ENCODE measurements at places on chromosomes 4 and X. TPM values are rescaled to one million over a fixed set of nuclear protein-coding genes. Genes with fewer than 3 reads are reported as not detected.

GRCh38 chr4:30828264-30828926 lies 108.2 kb downstream of the PCDH7 start:
- H3K27ac ChIP-seq, result no peak overlapping the region
- DNase-seq, result no peak
- H3K4me1 ChIP-seq, result no peaks in the 10 kb centered on the region
- no peak overlapping the region for H3K4me3 ChIP-seq
- H3K36me3 ChIP-seq, result no peaks in the 10 kb centered on the region

DNA sequence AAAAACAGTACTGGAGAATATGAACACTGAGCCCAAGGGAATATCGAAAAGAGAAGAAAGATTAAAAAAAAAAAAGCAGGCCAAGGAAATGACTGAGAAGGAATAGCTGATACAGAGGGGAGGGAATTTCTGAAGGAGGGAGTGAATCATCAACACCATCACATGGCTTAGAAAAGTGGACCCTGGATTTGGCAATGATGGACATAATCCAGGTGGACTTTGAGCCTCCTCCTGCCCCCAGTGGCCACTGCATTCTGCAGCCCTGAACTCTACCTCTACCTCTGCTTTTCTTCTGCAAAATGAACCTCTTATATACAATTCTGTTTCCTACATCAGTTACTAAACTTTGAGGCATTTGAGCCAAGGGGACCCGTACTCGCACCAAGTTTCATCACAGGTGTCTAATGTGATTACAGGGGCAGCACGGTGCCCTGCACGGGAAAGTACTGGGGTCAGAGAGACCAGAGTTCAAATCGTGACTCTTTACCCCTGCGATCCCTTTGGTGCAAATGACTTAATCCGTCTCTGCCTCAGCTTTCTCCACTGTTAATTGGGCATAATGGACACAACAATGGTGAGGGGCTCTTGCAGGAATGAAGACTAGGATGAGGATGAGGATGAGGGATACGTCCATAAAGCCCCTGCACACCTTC lies 1.1 kb downstream of the OCIAD2 start:
- peaks cover 25% of the 10 kb centered on the region for H3K36me3 ChIP-seq
- H3K27ac ChIP-seq, result peak overlapping the region; percentile 78
- H3K4me1 ChIP-seq, result peaks cover 45% of the 10 kb centered on the region
- H3K27me3 ChIP-seq, result no peaks in the 10 kb centered on the region
- H3K4me3 ChIP-seq, result peak overlapping the region; percentile 84
- DNase-seq, result no peak

DNA sequence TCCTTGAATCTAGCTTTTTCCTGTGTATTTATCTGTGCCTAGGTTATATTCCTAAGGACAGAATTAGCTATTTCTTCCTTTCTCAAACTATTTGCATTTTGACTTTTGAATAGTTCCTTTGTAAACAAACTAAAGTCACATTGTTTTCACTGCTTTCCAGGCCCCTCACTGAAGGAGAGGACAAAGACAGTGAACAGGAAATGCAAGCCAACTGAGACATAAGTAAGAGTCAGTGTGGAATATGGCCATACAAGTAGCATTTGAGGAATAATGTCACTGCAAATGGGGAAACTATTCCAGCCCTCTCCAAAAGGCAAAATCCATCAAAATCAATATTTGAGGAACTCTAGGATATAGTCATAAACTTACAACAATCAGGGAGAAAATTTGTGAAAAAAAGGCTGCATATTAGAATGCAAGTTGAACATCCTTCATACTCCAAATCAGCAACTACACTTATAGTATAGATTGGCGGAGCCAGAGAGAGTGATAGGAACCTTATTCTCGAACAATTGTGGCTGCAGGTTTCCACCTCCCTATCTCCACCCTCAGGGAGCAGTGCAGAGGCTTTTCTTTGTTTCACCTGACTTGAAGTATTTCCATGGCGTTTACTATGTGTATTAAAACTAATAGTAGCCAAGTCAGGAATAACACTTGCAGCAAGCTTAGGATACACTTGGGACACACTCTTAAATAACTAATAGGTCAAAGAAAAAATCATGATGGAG lies 1110.4 kb upstream of the ADGRL3 start:
- no peaks in the 10 kb centered on the region for H3K27me3 ChIP-seq
- H3K4me1 ChIP-seq, result no peaks in the 10 kb centered on the region
- H3K4me3 ChIP-seq, result no peak overlapping the region
- no peak overlapping the region for H3K27ac ChIP-seq
- no peak for DNase-seq

- H3K27ac ChIP-seq, result no peak overlapping the region
- no peak overlapping the region for H3K4me3 ChIP-seq
- H3K27me3 ChIP-seq, result no peaks in the 10 kb centered on the region
These were observed 16.7 kb downstream of the BLOC1S4 start for GRCh38 chr4:6732441-6733357.

DNA sequence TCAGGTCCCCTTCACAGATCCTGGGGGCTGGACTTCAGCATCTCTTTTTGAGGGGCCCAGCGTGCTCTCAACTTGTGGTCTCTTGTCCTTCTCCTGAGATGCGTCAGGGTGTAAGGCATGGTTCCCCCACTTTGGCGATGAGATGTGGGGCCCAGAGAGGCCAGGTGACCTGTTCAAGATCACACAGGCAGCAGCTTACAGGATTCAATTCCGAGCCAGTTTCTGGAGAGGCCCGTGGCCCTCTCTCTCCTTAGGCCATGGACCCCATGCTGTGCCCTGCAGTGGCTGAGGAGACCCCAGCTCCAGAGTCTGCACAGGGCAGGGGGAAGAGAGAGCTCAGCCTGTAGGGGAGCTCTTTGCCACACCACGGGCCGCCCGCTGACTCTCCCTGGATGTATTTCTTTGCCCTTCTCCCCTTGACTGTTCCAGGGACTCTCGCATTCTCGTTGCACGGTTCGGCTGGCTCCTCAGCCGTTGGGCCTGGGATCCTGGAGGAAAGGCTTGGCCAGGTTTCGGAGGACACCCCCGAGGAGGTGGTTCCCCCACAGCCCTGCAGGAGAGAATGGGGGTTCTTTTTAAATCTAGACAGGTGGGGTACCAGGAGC lies 18.6 kb downstream of the NSG1 start:
- H3K27ac ChIP-seq, result no peak overlapping the region
- H3K27me3 ChIP-seq, result no peaks in the 10 kb centered on the region
- no peaks in the 10 kb centered on the region for H3K36me3 ChIP-seq
- DNase-seq, result no peak
- H3K4me1 ChIP-seq, result peaks cover 3% of the 10 kb centered on the region
- no peak overlapping the region for H3K4me3 ChIP-seq

GRCh38 chr4:65021149-65021548 lies 611.9 kb upstream of the TECRL start:
- DNase-seq, result no peak
- H3K4me1 ChIP-seq, result no peaks in the 10 kb centered on the region
- H3K36me3 ChIP-seq, result no peaks in the 10 kb centered on the region
- no peak overlapping the region for H3K27ac ChIP-seq
- no peaks in the 10 kb centered on the region for H3K27me3 ChIP-seq

DNA sequence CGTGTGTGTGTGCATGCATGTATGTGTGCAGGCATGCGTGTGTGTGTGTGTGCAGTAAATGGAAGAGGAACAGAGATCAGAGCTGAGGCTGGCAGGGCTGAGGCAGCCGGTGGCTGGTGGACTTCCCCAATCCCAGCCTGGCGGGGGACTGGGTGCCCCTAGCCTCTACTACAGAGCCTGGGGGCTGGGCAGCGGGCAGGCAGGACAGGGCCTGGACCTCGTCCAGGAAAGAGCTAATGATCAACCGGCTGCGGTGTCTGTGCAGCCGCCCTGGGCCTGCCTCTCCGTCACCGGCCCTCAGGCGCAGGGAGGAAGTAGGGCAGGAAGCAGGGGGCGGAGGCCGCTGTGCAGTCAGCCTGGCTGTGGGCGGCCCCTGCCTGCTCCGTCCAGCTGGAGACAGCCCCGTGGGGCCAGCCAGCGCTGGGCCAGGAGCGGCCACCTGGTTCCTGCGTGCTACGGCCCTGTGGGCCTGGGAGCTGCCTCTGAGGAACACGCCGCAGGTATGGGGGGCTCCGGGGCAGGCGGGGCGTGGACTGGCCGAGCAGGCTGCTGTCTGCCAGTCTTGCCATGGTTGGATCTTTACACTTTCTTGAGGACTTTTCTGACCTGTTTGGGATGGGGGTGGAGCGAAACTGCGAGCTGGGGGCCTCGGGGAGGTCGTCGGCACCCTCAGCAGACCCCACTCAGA lies at the start of gene SH3TC1:
Gene SH3TC1, plus strand, starts transcription at position 385 of the 688 bp plus-strand sequence. CDS start 5,905 bp downstream, outside the sequence.
- H3K36me3 ChIP-seq, result no peaks in the 10 kb centered on the region
- peak; percentile 79 for DNase-seq
- peak within 1 kb of the TSS; percentile 88 for H3K4me3 ChIP-seq
- peak within 1 kb of the TSS; percentile 75 for H3K27ac ChIP-seq

DNA sequence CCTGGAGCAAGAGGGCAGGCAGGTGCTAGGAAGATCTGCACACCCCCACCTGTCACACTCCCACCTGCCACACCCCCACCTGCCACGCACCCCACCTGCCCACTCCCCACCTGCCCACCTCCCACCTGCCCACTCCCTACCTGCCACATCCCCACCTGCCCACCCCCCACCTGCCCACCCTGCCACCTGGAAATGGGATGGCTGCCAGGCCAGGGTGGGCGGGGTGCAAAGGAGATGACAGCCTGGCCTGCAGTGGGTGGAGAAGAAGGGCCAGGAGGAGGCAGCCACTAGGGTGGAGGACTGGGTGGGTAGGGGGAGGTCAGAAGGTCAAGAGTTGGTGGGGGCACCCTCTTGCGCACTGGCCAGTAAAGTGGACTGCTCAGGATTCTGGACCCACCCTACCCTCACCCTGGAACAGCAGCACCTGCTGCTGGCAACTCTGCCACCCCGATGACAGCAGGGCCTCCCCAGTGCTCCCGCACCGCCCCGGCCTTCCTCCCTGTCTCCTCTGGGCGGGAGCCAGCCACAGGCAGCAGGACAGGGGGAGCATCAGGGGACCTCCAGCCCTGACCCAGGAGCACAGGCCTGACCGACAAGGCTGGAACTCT lies 66.8 kb upstream of the NKX1-1 start:
- H3K4me1 ChIP-seq, result no peaks in the 10 kb centered on the region
- H3K4me3 ChIP-seq, result no peak overlapping the region
- peaks cover 6% of the 10 kb centered on the region for H3K27me3 ChIP-seq
- no peaks in the 10 kb centered on the region for H3K36me3 ChIP-seq

GRCh38 chr4:174320494-174321199 lies 36.9 kb downstream of the CEP44 start:
- no peaks in the 10 kb centered on the region for H3K36me3 ChIP-seq
- no peaks in the 10 kb centered on the region for H3K4me1 ChIP-seq
- H3K4me3 ChIP-seq, result no peak overlapping the region
- DNase-seq, result no peak
- no peaks in the 10 kb centered on the region for H3K27me3 ChIP-seq

DNA sequence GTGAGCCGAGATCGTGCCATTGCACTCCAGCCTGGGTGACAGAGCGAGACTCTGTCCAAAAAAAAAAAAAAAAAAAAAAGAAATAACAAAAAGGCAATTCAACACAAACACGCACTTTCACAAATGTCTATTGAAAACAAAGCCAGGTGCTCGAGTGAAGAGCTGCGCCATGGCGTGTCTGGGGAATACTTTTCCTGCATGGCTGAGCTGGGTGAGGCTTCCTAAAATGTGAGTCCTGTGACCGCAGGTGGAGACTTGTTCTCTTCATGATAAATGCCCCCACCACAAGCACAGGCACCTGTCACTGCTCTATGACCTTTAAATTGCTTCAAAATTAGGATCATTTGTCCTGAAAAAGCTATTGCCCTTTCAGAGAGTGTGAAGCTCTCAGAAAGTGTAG lies 4.0 kb upstream of the ABLIM2 start:
- peaks cover under 1% of the 10 kb centered on the region for H3K27me3 ChIP-seq
- no peak for DNase-seq
- no peaks in the 10 kb centered on the region for H3K36me3 ChIP-seq
- peaks cover 11% of the 10 kb centered on the region for H3K4me1 ChIP-seq
- no peak overlapping the region for H3K27ac ChIP-seq

DNA sequence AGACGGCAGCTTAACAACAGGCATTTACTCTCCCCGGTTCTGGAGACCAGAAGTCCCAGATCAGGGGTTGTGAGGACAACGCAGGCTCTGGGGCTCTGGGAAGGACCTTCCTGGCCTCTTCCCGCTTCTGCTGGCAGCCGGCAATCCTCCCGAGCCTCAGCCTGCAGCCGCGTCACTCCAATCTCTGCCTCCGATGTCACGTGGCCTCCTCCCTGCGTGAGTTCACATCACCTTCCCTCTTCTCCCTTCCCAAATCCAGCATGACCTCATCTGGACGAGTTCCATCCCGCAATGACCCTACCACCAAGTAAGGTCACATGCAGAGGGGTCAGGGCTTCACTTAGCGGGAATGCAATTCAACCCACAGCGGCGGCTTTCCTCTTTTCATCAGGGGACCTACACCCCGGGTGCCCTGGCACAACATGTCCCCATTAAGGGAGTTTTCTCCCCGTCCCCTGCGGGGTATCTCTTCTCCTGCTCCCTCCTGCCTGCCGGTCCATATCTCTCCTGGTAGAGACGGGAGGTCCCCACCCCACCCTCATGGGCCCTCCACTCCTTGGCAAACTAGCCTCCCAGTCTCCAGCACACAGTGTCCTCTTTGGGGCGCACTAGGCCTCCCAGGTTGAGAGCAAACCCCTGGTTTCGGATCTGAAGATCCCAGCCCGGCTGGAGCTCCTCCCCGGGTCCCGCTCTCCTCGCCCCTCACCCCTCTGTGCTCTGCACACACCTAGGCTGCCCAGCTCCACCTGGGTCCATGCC lies 25.5 kb downstream of the ABLIM2 start:
- H3K27ac ChIP-seq, result no peak overlapping the region
- no peaks in the 10 kb centered on the region for H3K36me3 ChIP-seq
- no peak overlapping the region for H3K4me3 ChIP-seq
- no peaks in the 10 kb centered on the region for H3K27me3 ChIP-seq
- DNase-seq, result no peak

- H3K4me3 ChIP-seq, result no peak overlapping the region
- H3K36me3 ChIP-seq, result no peaks in the 10 kb centered on the region
- DNase-seq, result no peak
- H3K27ac ChIP-seq, result no peak overlapping the region
- no peaks in the 10 kb centered on the region for H3K4me1 ChIP-seq
These were observed 49.1 kb upstream of the DHRSX start for GRCh38 chrX:2549876-2550275.

GRCh38 chr4:96784336-96784735 lies 944.4 kb downstream of the PDHA2 start:
- H3K27me3 ChIP-seq, result no peaks in the 10 kb centered on the region
- no peak overlapping the region for H3K4me3 ChIP-seq
- no peak overlapping the region for H3K27ac ChIP-seq
- H3K4me1 ChIP-seq, result no peaks in the 10 kb centered on the region
- no peaks in the 10 kb centered on the region for H3K36me3 ChIP-seq

DNA sequence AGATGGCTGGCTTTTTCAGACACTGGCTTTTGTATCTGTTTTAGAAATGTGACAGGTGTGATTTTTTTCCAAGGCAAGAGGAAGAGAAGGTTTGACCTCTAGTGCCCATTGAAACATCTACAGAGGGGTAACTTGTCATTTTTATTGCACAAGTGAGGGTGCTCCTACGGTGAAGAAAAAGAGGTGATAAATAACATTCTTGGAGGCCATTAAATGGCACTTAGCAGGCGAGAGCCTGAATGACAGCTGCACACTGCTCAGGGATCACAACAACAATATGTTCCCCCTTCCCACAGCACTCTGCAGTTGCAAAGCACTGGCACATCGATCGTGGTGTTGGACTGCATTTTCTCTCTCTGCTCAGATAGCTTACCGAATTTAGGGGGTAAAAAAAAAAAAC lies 22.9 kb downstream of the FAM184B start:
- no peaks in the 10 kb centered on the region for H3K27me3 ChIP-seq
- H3K27ac ChIP-seq, result no peak overlapping the region
- no peaks in the 10 kb centered on the region for H3K36me3 ChIP-seq
- no peaks in the 10 kb centered on the region for H3K4me1 ChIP-seq
- DNase-seq, result no peak

SOX3 gene
- total RNA-seq, result not detected

SHROOM3 gene
- total RNA-seq, result 0.06 TPM

TCEAL2 gene
- total RNA-seq, result 0.40 TPM

CWH43 gene
- total RNA-seq, result not detected

STPG2 gene
- not detected for total RNA-seq

LONRF3 gene
- total RNA-seq, result 5.1 TPM

ZFP92 gene
- total RNA-seq, result 1.3 TPM

ARMCX5 gene
- total RNA-seq, result 10.9 TPM

RXFP1 gene
- not detected for total RNA-seq
